Stimulated activated CD4-positive, alpha-beta T cell treated with anti-CD3 and anti-CD28 coated beads, Interleukin-1b, Interleukin-23, amount 100 ng/mL, for 1 hour (primary cell): ENCODE measurements at places on chromosomes 3 and 15.

DNA sequence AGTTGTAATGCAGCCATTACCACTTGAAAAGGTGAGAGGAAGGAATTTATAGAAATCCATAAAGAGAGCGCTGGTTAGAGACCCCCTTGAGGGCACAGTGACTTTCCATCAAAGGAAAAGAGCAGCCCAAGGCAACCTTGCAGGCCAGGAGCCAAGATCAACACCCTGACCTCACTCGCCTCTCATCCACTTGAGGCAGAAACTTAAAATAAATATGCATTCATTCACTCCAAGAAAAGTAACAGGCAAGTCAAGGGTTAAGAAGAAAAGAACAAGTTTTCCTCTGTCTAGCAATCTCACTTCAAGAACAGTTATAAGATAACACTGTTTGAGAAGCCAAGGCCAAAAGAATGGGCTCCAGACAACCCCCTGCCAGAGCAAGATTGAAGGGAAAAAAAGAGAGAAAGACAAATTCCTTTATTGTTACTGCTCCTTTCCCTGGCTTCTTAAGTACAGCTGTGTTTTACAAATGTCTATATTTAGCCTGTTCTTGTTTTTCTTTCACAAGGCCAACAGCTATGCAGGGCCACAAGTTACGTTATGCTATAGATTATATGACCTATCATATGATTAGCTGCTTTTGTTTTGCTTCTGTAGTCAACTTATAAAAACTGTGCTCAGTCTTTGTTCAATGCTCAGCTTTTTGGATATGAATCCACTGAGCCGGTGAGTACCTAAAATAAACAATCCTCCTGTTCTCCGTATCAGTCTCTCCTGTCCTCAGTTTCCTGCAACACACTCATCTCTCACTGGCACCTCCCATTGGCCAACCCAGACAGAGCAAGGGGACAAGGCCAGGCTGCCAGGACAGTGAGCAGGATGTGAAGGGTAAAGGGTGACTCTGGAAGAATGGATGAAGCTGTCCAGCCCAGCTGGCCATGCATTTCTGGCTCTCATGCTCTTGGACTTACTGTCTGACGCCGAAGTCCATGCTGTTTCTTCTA lies 15.8 kb upstream of the SSUH2 start:
- DNase-seq, result no peak

DNA sequence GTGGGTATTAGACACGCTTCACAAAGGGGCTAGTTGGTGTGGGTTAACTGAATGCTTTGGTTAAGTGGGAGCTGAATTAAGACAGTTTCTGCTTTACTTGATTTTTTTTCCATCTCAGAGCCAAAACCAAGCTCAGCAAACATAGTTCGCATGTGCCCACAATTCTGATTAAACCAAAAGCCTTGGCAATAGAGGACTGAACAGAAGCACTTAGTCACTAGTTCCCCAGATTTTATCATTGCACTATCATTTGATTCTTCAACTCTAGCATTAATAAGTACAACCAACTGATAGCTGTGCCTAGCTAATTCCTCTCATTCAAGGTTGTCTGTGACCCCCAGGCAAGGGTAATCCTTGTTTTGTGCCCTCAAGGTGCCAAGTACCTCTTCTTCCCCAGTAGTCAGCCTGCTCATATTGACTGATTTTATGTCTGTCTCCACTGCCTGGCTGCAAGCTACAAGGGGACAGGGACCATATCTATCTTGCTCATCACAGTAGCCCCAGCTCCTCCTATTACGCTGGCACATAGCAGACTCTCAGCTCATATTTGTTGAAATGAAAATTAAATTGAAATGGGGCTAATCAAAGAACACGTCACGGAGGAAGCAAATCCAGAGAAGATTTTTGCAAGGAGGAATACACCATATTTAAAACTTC lies 9.9 kb upstream of the ARHGEF3 start:
- DNase-seq, result no peak

DNA sequence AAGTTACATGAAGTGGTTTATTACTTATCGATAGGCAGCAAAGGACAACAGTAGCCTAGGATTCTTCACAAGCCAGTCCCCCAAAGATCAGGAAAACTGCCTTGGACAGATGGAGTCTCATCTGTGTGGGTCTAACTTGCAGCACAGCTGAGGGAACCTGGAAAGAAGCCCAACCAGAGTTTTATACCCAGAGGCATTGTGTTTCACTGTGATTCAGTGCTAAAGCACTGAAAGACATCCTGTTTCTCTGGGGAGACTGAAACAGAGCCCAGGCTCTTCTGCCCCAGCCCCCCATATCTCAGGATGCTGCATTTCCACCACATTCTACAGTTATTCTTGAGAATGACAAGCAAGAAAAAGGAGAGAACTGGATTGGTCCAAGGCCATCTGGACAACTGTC lies 48.2 kb upstream of the PYDC2 start:
- no peak for DNase-seq

DNA sequence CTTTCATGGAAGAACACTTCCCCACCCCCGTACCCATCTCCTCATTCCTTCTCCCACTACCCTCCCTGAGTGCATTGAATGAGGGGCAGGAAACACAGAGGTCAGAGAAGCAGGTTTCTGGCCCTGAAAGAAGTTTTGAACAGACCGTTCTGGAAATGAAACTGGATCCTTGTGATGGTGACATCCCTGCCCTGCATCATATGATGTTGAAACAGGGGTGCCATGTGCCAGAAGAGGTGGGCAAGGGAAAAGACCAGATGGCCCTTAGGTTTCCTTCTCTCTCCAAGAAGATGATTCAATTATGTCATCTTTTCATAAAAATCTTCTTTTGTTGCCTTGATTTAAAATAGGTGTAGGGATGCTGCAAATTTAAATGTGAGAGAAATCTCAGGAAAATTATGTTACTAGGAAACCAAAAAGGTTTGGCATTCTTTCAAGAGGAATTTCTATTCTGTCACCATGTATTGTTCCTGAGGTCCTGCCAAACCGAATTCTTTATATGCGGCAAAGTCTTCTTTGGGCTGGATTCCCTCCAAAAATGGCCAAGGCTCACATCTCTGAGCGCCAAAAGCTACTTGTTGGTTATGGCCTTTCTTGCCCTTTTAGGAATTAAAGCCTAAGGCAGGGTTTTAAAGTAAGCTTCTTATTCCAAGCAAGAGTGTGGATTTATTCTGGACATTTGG lies 19.9 kb upstream of the TNFAIP8L3 start:
- DNase-seq, result no peak

- DNase-seq, result no peak
Measured at GRCh38 chr3:188088948-188089685, 64.8 kb upstream of the LPP start.

DNA sequence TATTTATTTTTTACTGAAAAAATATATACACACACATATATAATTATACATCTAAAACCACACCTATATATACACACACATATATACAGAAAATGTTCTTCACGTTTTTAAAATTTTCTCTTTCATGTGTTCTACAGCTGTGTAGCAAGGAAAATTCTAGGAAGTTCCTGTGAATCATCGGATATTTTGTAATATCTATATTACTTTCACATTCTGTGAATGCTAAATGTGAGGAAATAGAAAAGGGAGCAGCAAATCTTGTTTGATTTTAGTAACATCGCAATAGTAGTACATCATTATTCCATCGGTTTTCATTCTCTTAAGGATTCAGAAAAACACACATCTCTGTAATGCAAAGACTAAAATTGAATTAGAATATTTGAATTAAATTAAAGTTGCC lies 836.8 kb upstream of the NECTIN3 start:
- no peak for DNase-seq

- peak; percentile 50 for DNase-seq
Measured at GRCh38 chr3:13461169-13462124, 18.7 kb upstream of the HDAC11 start.

DNA sequence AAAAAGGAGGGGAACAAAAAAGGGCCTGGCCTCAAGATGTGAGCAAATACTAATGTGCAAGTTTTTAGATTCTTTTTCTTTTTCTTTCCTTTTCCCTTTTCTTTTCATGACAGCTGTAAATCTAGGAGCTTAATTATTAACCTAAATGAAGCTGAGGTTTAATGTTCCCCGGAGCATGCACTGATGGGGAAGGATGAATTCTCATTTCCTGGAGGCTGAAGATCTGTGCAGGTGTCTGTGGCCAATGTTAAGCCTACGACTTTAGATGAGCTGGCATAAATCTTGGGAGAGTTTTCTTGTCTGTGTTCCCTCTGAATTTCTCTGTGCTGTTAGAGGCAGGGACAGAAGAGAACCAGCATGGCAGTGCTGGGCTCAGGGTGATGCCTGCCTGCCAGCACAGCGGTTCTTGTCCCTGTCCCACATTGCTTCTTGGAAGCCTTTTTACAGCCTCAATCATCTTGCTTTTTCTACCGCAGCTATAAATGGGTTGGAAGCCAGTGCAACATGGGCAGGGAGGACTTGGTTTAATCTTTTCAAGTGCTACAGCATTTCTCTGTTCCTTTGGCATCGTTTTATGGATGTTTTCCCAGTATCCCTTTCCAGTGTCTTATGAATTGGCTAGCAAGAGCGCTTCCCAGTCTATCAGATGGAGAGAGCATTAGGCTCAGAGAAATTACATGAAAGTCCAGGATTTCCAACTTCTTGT lies 119.1 kb downstream of the ATG7 start:
- no peak for DNase-seq

GRCh38 chr3:9067352-9067975 lies 104.2 kb upstream of the RAD18 start:
- no peak for DNase-seq

DNA sequence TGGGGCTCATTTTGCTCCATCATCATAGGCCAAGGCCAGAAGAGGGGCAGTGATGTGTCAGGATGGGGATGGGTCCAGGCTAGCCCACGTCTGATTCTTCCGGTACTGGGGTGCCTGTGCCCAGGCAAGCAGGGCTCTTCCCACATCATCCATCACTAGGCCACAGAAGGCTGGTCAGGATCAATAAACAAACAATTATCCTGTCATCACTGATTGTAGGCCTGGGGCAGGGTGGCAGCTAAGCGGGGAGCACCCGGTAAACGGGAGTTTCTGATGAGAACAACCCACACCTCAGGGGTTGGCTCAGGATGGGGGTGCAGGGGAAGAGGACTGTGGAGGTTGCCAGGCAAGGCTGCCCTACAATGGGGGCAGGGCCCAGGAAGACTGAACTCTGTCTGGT lies 18.1 kb upstream of the CACNA2D2 start:
- no peak for DNase-seq

DNA sequence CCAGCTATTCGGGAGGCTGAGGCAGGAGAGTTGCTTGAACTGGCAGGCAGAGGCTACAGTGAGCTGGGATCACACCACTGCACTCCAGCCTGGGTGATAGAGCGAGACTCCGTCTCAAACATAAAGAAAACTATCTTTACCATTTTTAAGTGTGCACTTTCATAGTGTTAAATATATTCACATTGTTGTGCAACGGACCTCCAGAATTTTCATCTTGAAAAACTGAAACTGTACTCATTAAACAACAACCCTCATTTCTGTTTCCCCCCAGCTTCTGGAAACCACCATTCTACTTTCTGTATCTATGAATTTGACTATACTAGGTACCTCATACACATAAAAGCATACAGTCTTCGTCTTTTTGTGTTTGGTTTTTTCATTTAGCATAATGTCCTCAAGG lies 375.1 kb downstream of the SHQ1 start:
- no peak for DNase-seq

- no peak for DNase-seq
Measured at GRCh38 chr3:8622873-8623691, 21.5 kb downstream of the SSUH2 start.

GRCh38 chr3:45506084-45506483 lies 88.5 kb upstream of the LIMD1 start:
- no peak for DNase-seq

- no peak for DNase-seq
Measured at GRCh38 chr3:159852821-159853505, 135.7 kb upstream of the IL12A start.

DNA sequence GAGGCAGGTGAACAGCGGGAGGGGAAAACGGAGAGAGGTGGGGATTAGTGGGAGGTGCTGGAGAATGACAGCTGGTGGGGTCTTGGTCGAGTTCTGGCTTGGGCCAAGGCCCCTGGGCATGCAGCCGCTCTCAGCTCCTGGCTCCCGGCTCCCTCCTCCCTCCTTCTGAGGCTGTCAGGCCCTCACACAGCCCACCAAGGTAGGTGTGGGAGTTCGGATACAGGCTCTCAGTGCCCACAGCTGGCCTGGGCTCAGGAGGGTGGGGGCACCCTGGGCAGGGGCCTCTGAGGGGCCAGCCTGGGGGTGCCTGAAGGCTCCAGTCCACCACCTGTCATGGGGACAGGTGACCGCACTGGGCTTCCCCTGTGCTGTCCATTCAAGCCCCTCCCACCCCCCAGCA lies 39.9 kb downstream of the PLXNA1 start:
- DNase-seq, result no peak

- no peak for DNase-seq
Measured at GRCh38 chr3:156187146-156187769, 66.9 kb downstream of the KCNAB1 start.

DNA sequence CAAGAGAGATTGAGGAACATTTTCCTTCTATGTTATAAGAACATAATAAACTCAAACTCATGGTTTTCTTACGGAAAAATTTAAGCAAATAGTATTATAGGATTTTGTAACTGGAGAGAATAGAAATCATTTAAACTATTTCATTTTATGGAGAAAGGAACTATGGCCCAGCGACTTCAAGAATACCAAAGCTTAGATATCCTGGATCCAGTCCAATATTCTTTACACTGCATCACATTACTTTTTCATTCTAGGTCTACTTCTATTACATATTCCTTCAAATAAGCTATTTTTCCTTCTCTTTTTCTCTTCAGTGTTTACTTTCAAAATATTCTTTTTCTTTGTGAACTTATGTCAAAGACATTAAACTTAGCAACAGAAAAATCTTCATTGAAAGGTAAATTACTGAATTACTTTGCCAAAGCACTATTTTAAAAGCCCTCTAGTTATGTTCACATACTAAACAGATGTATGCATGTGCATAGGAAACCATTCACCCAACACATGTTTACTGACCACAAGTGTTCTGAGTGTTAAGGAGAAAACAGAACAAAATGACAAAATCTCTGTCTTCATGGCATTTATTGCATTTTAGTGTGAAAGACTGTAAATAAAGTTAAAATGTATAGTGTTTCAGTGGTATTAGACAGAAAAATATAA lies 20.4 kb downstream of the KPNA4 start:
- DNase-seq, result no peak

DNA sequence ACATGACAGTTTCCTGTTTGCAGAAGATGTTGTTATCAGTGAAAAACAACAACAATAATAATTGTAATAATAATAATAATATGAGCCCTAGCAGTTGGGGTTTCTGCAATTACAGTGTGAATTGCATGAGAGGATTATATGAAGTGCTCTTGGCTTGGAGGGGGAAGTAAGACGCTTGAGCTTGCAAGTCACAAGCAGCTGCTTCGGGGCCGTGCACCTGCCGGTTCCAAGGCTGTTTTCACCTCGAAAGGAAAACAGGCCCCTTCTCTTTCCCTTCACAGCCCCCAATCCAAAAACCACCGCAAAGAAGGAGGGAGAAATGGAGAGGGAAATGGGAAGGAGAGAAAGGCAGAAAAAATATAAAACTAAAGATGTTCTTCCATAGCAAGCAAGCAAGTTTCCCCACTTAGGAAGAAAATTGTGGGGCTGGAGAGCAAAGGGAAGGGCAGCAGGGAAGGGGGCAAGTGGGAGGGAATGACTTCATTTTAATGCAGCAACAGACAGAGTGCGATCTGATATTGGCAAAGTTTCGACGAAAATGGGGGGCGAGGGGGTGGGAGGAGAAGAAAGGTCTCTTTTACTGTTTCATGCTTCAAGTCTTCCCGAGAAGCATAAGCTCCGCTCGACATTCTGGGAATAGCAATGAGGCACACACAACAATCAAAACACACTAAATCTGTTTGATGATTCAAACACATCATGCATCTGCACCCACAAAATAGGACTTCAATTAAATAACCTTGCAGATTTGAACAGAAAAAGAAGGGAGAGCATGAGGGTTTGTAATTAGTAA lies 284.2 kb upstream of the ATP11B start:
- DNase-seq, result no peak
